Spleen (tissue), 13 donors: ENCODE measurements at places on chromosomes 16 and 17. TPM values are rescaled to one million over a fixed set of nuclear protein-coding genes. Genes with fewer than 3 reads are reported as not detected.

OR1A1 gene
- not detected for total RNA-seq

GUCY2D gene
- total RNA-seq: not detected

CDR2L gene
- 5.0 TPM for total RNA-seq

CCL4 gene
- total RNA-seq: 33.2 TPM
